Stimulated activated CD8-positive, alpha-beta memory T cell treated with anti-CD3 and anti-CD28 coated beads, Interleukin-15, amount 100 ng/mL, for 4 hours (primary cell): ENCODE measurements at places on chromosomes 13 and 19.
A peak's percentile ranks its signal among the peaks of the same experiment; 100 is the strongest.

DNA sequence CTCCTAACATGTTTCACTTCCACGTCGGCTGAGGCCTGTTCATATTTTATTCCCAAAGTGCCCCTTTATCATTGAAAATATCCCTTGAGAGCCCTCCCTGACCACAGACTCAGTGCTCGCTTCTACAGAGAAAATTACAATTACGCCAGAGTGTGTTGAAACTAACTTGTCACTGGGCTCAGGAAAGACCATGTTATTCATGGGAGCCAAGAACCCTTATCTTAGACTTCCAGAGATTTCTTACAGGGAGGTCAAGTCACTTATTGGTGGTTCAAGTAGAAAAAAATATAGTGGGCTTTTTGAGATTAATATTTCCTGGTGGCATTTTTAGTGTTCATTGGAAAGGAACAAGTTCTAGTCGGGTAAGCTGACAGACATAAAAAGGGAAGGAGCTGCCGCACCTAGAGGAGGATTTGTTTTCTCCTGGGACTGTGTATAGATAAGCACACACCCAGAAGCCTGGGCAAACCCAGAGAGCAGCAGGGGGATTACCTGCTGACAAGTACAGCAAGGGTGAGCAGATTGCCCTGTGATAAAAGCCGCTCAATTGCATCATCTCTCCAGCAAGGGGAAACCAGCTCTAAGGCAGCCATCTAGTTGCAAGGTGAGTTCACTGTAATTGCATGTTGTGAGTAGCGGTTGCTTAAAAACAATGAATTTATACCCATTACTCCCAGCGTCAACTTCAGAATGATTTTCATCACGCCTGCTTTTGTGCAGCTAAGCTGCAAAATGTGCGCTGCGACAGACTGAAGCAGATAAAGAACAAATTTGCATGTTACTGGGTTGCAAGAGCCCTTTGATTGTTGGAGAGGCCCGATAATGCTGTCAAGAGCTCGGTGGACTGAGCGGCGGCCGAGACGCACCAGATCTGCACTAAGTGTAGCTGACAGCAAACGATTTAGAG lies 46.2 kb downstream of the DCT start:
- no peak for DNase-seq

DNA sequence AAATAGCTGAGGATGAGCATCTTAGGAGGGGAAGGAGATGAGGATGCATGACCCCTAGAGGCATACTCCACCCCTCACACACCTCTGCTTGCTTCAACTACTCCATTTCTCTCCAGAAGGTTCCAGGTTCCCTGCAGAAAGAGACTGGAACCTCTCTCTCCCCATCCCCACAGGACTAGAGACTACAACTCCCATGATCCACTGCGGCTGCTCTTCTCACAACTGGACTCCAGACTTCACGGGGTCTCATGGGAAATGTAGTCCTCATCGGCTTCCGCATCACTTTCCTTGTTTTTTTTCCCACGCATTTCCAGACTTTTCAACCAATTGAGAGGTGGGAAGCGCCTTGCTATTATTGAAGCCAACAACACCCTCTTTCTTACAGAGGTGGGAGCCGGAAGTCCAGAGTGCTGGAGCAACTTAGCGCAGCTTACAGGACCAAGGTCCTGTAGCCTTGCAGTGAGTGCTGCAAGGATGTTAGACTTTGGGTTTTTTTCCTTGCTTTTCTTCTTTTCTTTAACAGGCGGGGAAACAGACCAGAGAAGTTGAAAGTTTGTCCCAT lies 13.9 kb upstream of the CACNG6 start:
- DNase-seq = no peak

DNA sequence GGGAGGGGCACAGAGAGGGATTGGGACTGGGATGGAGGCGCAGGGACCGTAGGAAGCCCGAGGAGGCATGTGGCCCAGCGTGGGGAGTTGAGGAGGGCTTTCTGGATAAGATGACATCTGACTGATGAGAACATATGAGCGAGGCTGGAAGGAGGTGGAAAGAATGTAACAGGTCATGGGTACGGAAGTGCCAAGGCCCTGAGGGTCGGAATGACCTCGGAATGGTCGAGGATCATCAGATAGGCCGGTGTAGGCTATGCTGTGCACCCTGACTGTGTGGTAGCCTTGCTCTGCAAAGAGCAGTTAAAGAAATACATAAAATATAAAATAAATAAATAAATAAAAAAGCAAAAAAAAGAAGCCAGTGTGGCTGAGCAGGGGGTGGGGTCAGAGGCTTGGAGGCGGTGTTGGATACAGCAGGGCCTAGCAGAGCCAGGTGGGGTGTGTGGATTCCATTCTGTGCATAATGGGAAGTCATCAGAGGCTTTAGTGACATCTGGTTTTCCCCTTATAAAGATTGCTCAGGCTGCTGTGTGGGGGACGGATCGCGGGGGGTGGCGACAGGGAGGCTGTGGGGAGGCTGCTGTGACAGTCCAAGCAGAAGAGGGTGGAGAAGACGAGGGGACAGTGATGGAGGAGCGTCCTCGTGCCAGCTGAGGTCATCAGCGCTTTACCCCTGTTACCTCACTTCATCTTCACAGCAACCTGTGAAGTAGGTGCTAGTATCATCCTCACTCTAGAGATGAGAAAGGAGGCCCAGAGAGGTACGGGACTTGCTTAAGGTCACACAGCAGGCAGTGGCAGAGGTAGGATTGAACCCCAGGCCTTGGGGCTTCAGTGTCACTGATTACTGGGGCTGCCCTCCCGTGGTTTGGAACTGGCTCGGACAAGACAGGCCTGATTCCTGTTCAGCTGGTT lies 5.0 kb downstream of the PAK4 start:
- no peak for DNase-seq

GRCh38 chr13:66162470-66162869 lies 1067.7 kb downstream of the PCDH9 start:
- DNase-seq = no peak

GRCh38 chr19:10723591-10723990 lies 5.7 kb downstream of the DNM2 start:
- DNase-seq = no peak

DNA sequence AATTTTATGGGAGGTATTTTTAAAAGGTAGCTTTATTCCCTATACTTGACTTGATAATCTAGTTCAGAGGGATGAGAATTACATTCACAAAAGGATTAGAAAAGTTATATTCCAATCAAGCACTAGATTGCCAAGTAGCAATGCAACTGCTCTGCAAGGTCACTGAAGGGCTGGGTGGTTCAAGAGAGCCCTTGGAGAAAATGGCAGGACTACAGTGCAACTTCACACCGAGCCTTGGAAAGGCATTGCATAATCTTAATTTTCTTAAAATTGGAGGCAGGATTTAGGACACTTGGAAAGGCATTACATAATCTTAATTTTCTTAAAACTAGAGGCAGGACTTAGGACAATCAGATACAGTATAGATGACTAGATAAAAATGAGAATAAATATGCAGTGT lies 315.9 kb downstream of the DCT start:
- no peak for DNase-seq

DNA sequence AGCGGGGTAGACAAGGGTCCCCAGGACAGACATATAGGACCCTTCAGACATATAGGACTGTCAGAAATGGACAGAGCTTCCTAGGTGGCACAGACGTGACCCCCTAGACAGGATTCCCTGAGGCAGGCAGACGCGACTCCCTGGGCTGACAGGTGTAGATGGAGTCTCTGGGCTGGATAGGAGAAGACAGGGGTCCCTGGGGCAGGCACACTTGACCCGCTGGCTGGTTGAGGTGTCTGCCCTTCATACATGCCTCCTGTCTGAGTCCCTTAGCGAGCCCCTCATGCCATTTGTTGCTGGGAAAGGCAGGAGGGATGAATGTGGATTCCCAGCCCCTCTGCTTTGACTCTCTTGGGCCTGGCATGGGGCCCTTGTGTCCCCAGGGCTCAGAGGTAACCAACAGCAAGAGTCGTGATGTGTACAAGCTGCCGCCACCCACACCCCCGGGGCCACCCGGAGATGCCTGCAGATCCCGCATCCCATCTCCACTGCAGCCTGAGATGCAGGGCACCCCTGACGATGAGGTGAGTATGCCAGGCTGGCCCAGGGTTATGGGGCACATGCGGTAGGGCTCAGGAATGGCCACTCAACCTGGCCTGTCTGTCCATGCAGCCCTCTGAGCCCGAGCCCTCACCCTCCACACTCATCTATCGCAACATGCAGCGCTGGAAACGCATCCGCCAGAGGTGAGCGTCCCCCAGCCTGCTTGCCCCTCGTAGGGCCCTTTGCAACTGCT lies 3.0 kb downstream of the HSPB6 start:
- DNase-seq = no peak

- DNase-seq = no peak
These were observed 30.1 kb downstream of the RCBTB2 start for GRCh38 chr13:48502601-48503319.

GRCh38 chr19:43518051-43518450 lies 8.9 kb downstream of the ETHE1 start:
- DNase-seq = no peak

GRCh38 chr13:26623125-26623524 lies 65.6 kb downstream of the WASF3 start:
- DNase-seq = no peak

DNA sequence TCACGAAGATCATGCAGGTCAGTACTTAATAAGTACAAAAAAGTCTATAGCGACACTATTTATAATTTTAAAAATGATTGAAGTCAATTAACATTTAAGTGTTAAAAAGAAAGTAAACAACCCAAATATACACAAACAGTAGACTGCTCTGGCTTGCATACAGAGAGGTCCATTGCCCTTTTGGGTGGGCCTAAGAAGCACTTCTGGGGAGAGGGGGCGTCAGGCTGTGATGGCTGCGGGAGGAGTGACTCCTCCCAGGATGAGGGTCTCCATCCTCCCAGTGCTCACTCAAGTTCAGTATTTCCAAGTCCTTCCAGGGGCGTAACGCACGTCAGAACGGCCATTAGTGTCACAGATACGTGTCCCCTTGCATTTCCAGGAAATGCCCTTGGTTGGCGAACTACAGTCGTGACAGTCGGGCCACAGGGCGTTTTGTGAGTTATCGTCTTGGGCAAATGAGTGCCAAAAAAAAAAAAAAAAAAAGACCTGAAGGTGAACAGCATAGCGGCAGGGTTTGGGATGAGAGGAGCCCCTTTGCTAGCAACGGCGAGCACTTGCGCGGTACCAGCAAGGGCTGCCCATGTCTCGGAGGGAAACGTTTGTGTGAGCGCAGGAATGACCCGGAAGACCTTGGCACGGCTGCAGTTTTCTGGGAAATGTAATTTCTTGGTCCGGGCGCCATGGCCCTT lies at the start of gene SCGB2B2:
SCGB2B2 (minus strand) TSS at position 463 of the 689 bp plus-strand sequence. CDS start 82,596 bp downstream, outside the sequence.
- peak; percentile 65 for DNase-seq

GRCh38 chr19:50556282-50557008 lies 11.8 kb downstream of the LRRC4B start:
- DNase-seq = peak; percentile 23

- DNase-seq = no peak
These were observed 18.6 kb downstream of the ZNF177 start for GRCh38 chr19:9381361-9381785.

- DNase-seq = no peak
These were observed 25.6 kb upstream of the CABP5 start for GRCh38 chr19:48069435-48069834.

DNA sequence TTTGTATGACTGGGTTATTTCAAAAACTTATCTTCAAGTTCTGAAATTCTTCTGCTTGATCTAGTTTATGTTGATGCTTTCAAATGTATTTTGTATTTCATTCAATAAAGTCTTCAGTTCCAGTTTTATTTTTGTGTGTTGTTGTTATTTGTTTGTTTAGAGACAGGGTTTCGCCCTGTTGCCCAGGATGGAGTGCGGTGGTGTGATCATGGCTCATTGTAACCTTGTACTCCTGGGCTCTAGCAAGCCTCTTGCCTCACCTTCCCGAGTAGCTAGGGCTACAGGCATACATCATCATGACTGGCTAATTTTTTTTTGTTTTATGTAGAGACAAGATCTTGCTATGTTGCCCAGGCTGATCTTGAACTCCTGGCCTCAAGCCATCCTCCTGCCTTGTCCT lies 40.3 kb upstream of the ARHGEF7 start:
- no peak for DNase-seq

GRCh38 chr19:7590256-7590655 lies 5.4 kb upstream of the CAMSAP3 start:
- DNase-seq = no peak

- no peak for DNase-seq
These were observed 1.4 kb downstream of the NOVA2 start for GRCh38 chr19:45972081-45972946.

GRCh38 chr19:1902923-1903322 lies 2.3 kb upstream of the ADAT3 start:
- DNase-seq = no peak

- no peak for DNase-seq
These were observed 31.2 kb upstream of the RCBTB2 start for GRCh38 chr13:48564056-48564455.

- no peak for DNase-seq
These were observed 56.7 kb upstream of the WASF3 start for GRCh38 chr13:26500618-26501320.

GRCh38 chr13:73913751-73914518 lies 220.3 kb downstream of the KLF12 start:
- DNase-seq = no peak

GRCh38 chr19:54231077-54231931 lies 8.5 kb upstream of the LILRB3 start:
- DNase-seq = peak; percentile 69

GRCh38 chr13:112638157-112638750 lies 50.3 kb upstream of the TUBGCP3 start:
- DNase-seq = no peak

GRCh38 chr19:46241626-46242025 lies 12.1 kb downstream of the IGFL1 start:
- no peak for DNase-seq

- DNase-seq = no peak
These were observed 98.7 kb downstream of the STARD13 start for GRCh38 chr13:33186861-33187291.

DNA sequence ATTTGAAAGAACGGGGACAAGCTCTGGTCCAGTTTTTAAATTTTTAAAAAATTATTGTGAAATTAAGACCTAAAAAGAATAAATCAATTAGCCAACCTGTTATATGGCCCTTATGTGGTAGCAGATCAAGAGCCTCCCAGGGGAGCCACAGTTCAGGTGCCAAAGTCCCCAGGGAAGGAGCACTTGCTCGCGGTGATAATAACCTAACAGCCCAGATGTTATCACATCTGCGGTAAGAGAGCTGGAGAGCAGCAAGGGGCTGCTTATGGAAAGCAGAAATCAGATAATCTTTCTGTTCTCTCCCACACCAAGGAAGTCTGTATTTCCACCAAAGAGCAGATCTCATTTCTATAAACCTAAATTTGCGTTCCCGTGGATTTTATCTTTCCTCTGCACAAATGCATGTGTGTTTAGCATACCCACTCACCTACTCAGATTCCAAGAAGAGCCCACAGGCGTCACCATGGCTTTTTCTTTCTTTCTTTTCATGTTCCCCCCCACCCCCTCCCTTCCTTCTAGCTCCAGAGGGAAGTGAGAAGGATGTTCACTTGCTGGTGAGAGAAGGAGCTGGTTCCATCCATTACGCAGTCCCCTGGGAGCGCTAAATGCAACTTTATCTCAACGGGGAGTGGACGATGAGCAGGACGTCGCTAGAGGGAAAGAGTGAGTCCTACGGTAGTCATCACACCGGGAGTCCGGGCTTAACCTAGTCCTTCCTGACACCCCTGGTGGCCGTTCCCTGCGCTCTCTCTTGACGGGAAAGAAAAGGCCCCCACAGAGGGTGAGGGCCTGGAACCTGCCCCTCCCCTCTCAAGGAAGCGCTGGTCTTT lies 1.6 kb upstream of the POU4F1 start:
- no peak for DNase-seq

GRCh38 chr19:30227661-30228112 lies 144.5 kb upstream of the ZNF536 start:
- no peak for DNase-seq

GRCh38 chr19:18897094-18898029 lies 1.4 kb upstream of the CERS1 start:
- no peak for DNase-seq
